Activated T-helper 1 cell treated with anti-CD3 and anti-CD28 coated beads, Interleukin-12 subunit alpha, Interleukin-12 subunit beta, Interleukin-2, Interleukin-4 antibody, amounts not matched to agents 30 ng/mL and 10 ng/mL and 1 ng/mL, durations not matched to agents 14 hours and 24 hours and 36 hours (primary cell): ENCODE measurements at places on chromosomes 13 and 19.
A peak's percentile ranks its signal among the peaks of the same experiment; 100 is the strongest.

DNA sequence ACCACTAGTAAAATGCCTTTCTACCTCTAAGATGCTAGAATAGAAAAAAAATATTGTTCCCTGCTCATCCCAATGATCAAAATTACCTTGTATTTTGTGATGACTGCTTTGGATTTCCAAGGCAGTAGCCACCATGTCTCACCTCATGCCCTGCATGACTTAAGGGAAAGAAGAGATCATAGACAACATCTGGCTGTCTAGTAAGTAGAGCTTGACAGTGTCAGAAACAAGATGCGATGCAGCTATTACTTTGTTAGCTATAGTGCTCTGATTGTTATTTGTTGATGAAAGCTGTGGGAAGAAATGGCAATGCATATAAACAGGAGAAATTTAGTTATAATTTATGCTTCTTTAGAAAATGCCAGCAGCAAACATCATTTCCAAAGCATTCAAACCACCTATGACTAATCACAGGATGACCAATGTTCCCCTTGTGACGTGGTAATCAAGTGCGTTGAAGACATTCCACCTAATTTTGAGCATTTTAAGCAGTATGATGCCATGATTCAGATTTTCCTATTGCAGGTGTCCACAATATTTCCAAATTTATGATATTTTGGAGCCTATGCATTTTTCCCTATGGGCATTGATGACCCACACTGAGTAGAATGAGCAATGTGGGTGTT lies 308.3 kb downstream of the KCNRG start:
- H3K36me3 ChIP-seq = peaks cover 8% of the 10 kb centered on the region
- H3K27me3 ChIP-seq = peaks cover 29% of the 10 kb centered on the region
- H3K27ac ChIP-seq = no peak overlapping the region
- no peak overlapping the region for H3K4me3 ChIP-seq
- H3K4me1 ChIP-seq = peaks cover 22% of the 10 kb centered on the region

GRCh38 chr19:5006201-5006600 lies 37.3 kb downstream of the KDM4B start:
- no peak overlapping the region for H3K4me3 ChIP-seq
- no peak overlapping the region for H3K27ac ChIP-seq
- peaks cover 7% of the 10 kb centered on the region for H3K36me3 ChIP-seq
- H3K4me1 ChIP-seq = no peaks in the 10 kb centered on the region
- H3K27me3 ChIP-seq = no peaks in the 10 kb centered on the region

DNA sequence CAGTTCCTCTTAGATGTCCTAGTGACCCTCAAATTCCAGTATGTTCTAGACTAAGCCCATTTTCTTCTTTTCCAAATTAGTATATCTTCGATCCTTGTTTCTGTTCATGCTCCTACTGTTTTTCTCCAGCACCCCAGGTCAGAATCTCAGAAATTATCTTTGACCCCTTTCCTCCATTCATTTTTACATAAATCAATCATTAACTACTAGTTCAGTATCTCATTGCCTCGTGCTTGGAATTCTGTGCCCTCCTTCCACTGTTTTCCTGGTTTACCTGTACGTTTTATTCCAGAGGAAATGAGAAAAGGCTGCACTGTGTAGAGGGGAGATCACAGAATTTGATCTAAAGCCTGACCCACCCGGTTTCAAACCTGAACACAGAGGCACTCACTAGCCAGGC lies 107.9 kb downstream of the LRCH1 start:
- DNase-seq = no peak
- H3K27ac ChIP-seq = peak overlapping the region; percentile 2
- H3K4me1 ChIP-seq = peaks cover 42% of the 10 kb centered on the region
- peaks cover 7% of the 10 kb centered on the region for H3K36me3 ChIP-seq
- no peak overlapping the region for H3K4me3 ChIP-seq

DNA sequence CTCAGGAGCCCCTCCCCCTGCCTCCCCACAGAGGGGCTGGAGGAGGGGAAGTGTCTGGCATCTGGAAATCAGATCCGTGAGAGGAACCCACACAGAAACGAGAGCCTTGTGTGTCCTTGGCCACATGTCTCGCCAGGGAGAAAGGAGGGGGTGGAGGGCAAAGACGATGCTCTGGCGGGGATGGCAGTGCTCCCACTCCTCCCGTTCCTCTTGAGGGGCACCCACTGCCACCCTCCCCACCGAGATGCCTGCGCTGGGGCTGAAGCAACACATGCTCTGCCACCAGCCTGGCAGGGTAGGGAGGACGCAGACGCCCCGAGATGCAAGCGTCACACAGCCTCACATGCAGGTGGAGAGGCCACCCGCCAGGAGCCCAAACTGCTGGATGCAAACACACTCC lies 2.8 kb downstream of the ADGRL1 start:
- peaks cover 32% of the 10 kb centered on the region for H3K27me3 ChIP-seq
- H3K4me1 ChIP-seq = peaks cover 26% of the 10 kb centered on the region
- H3K27ac ChIP-seq = no peak overlapping the region
- no peak overlapping the region for H3K4me3 ChIP-seq

DNA sequence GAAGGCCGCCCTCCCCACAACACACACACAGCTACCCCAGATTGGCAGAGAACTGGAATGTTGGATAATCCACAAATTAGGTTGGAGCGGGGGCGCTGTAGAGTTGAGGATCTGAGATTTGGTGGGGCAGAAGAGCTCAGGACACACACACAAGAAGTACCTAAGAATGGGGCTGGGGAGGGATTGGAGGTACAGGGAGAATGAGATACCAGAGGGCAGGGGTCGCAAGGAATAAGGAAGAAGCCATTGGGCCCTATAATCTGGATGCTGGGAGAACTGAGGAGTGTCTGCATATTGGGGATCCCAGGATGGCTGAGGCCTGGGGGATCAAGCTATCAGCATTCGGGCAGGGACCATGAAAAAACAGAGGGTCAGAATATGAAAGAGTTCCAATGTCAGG lies 11.5 kb downstream of the SYT3 start:
- no peaks in the 10 kb centered on the region for H3K36me3 ChIP-seq
- H3K4me1 ChIP-seq = no peaks in the 10 kb centered on the region
- H3K27me3 ChIP-seq = no peaks in the 10 kb centered on the region

GRCh38 chr13:80083081-80083852 lies 257.7 kb downstream of the SPRY2 start:
- peaks cover 3% of the 10 kb centered on the region for H3K27me3 ChIP-seq
- DNase-seq = no peak
- H3K4me3 ChIP-seq = no peak overlapping the region
- no peak overlapping the region for H3K27ac ChIP-seq
- no peaks in the 10 kb centered on the region for H3K4me1 ChIP-seq
- H3K36me3 ChIP-seq = no peaks in the 10 kb centered on the region

DNA sequence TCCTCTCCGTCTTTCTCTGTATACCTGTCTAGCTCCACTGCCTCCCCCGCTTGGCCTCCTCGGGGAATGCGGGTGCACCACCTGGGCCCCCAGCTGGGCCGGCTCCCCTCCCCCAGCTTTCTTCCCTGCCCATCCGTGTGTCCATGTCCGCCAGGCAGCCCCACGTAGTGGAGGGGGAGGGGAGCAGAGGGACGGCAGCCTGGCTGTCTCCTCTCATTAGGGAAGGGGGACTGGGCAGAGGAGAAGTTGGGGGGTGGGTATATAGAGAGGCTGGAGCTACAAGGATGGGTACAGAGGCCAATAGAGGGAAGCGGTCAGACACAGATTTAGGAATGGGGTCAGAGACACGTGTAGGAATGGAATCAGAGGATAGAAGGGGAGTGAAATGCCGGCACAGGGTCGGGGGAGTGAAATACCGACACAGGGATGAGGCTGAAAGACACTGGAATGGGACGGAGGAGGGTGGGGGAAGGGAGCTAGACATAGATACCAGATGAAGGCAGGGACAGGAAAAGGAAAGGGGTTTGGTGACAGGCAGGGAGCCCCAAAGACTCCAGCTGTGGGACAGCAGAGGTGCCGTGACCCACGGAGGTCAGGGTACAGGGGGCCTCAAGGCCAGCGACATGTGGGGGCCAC lies 2.8 kb downstream of the NECTIN2 start:
- H3K27me3 ChIP-seq = peaks cover 42% of the 10 kb centered on the region
- DNase-seq = no peak
- peak overlapping the region; percentile 32 for H3K4me3 ChIP-seq
- no peak overlapping the region for H3K27ac ChIP-seq
- peaks cover 21% of the 10 kb centered on the region for H3K4me1 ChIP-seq

- DNase-seq = no peak
- H3K4me1 ChIP-seq = peaks cover 30% of the 10 kb centered on the region
- no peaks in the 10 kb centered on the region for H3K27me3 ChIP-seq
- no peak overlapping the region for H3K4me3 ChIP-seq
- H3K36me3 ChIP-seq = no peaks in the 10 kb centered on the region
Measured at GRCh38 chr13:51623473-51623872, 39.2 kb downstream of the WDFY2 start.

GRCh38 chr19:35284153-35285094 lies 2.1 kb downstream of the HAMP start:
- no peaks in the 10 kb centered on the region for H3K36me3 ChIP-seq
- peaks cover 21% of the 10 kb centered on the region for H3K27me3 ChIP-seq
- H3K4me1 ChIP-seq = no peaks in the 10 kb centered on the region
- H3K4me3 ChIP-seq = no peak overlapping the region
- no peak overlapping the region for H3K27ac ChIP-seq
